ENCODE measurements at places on chromosomes 7 and 10.

DNA sequence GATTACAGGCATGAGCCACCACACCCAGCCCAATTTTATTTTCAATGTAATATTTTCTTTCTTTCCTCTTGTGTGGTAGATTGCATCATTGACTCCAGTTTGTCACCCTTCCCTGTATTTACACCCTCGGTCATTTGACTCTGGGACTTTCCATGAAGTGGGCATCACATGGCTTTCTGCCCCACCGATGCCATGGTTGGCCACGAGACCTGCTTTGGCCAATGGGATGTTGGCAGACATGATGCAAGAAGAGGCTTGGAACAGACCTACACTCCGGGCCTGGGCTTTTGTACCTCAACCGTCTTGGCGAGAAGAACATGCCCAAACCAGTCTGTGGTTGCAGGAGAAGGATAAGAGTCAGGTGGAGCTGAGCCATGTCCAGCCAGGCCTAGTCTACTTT, 38.8 kb upstream of the CACUL1 start:
- no peak for DNase-seq

DNA sequence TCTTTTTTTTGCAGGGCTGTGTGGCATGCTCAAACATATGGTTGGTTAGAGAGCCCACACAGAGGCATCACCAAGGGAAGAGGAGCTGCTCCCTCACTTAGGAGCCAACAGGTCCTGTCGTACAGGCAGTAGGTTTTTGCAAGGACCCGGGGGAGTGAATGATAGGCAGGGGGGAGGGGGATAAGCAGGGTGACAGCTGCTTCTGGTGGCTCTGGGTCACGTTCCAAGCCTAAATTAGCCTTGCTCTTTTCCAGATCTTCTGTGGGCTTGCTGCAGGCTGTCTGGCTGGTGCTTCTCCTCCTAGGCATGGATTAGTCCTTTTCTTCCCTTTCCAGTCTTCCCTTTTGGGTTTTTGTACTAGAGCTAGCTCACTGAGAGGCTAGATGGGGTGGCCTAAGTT, 117.7 kb upstream of the PODXL start:
- DNase-seq: no peak

DNA sequence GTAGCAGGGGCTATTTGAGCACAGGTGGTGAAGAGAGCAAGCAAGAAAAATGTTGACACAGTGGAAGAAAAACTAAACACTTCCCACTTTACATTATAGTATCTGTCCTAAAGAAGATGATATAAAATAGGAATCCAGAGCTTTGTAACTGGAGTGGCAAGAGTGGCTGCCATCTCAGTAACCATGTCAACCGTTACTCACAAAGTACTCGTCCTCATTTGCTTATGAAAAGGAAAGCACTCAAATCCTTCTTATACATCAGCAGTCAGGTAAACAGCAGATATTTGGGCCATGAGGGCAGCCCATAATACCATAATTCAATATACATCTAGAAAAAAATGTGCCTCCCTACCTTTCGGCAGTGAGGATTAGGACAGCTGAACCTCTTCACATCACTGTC, 70.1 kb downstream of the RNF216 start:
- DNase-seq: no peak

DNA sequence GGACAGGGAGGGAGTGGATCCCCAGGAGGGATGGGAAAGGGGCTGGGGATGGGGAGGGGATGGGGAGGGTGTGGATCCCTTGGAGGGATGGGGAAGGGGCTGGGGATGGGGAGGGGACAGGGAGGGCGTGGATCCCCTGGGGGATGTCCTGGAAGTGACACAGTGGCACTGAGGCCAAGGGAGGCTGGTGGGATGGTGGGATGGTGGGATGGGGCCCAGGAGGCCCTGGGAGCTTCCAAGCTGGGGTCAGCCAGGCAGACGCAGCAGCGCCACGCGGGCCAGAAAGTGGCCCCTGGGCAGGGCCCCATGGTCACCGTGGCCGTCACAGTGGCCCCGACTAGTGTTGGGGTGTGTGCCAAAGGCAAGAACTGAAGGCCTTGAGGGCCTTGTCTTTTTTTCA, 67.8 kb downstream of the INPP5A start:
- DNase-seq: no peak

- DNase-seq: no peak
Measured at GRCh38 chr10:59470570-59470969, 108.2 kb upstream of the FAM13C start.
